Stimulated activated CD4-positive, alpha-beta T cell treated with anti-CD3 and anti-CD28 coated beads, TNF-alpha, amount 100 ng/mL, for 1 hour (primary cell): ENCODE measurements at places on chromosomes 3 and 15.

GRCh38 chr3:69297501-69297900 is 88.4 kb downstream of the FRMD4B start:
- no peak for DNase-seq

GRCh38 chr3:190990898-190991297 is 128.4 kb upstream of the GMNC start:
- DNase-seq: no peak

- DNase-seq: no peak
Measured at GRCh38 chr3:159346271-159346903, 544.5 kb downstream of the MFSD1 start.

DNA sequence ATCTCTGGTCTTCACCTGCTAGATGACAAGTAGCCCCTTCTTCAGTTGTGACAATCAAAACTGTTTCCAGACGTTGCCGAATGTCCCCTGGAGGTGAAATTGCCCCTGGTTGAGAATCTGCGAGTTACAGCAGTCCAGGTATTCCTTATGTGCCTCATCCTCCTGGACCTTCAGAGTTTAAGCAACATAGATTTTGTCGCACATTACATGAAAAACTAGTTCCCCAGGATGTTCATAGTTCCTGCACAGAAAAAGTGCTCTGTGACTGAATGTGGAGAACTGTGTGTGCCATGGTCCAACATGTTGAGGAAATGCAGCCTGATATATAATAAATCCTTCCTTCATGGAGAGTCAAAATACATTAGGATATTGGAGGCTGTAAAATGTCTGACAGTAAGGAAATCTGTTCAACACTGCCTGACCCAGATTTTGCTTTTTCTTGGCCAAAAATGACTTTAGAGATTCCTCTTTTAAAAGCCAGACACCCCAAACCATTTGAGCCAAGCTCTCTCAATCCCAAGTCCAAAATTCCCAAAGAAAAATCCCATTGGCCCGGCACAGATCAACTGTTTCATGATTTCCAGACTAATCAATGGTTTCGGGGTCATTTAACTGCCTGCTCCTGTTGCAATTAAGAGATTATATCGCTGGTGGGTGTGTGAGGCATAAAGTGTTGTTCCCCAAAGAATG is 20.4 kb upstream of the SHC4 start:
- DNase-seq: no peak

- DNase-seq: no peak
Measured at GRCh38 chr3:3097958-3098357, 12.2 kb downstream of the IL5RA start.

- no peak for DNase-seq
Measured at GRCh38 chr3:172321035-172321434, 127.2 kb downstream of the GHSR start.

DNA sequence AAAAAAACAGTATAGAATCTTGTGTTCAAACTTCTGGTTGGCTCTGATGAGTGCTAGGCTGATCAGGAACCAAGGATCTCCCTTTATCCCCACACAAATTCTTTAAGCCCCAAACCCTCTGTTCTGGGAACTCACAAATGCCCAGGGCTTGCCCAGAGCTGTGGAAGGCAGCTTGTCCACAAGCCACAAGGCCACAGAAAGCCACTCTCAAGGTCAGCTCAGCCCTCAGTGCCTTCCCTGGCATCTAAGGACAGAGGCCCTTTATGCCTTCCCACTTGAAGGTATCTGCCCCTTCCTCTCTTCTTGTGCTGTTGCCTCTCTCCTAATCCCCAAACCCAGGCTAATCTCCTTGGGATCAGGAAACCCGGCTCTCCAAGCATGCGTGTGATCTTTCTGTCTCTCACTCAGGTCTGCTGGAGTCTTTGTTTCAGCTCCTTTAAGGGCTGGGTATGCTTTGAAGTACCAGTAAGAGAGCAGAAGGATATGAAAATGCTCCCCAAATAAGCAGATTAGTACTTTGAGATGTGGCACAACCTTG is 145.0 kb upstream of the TRIM42 start:
- no peak for DNase-seq

- no peak for DNase-seq
Measured at GRCh38 chr3:65080432-65080831, 392.6 kb upstream of the ADAMTS9 start.

- no peak for DNase-seq
Measured at GRCh38 chr3:165210132-165210531, 13.9 kb upstream of the SLITRK3 start.

GRCh38 chr15:68206711-68207151 is 1.6 kb upstream of the CALML4 start:
- DNase-seq: no peak

- DNase-seq: no peak
Measured at GRCh38 chr3:119659606-119660291, 640 bp downstream of the POPDC2 start.

DNA sequence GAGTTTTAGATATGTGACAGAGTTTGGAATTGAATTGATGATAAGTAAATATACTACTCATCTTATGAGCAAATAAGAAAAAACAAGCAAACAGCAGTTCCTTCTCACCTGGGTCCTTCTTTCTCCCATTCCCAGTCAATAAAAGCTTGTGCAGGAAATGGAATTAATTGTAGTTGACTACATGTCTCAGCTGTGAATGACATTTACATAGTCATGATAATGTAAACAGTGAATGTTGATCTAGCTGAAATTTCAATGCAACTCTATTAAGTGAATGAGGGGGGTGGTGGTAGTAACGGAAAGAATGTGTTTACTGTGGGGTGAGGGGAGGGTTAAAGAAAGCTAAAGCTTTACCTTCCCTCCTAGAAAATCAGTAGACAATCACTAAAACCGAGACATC is 76.2 kb downstream of the NFKBIZ start:
- no peak for DNase-seq

- DNase-seq: no peak
Measured at GRCh38 chr3:126849768-126850167, 133.1 kb upstream of the PLXNA1 start.

DNA sequence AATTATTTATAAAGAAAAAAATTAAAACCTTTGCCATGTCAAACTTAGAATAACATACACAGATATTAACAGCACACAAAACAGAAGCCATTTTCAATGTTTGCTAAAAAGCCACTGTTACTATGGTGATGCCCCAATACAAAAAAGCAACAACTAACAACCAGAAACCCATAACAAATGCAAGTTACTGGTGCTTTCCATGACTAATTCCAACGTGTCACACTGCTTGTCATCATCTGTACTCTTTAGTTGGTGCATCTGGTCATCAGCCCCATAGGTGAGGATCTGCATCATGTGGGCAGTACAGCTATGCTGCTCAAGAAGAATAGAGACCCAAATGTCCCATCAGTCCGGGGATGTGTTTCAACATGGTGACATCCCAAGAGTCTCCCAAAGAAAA is 52.8 kb downstream of the ATP8B4 start:
- no peak for DNase-seq

GRCh38 chr3:142216321-142216720 is 9.1 kb downstream of the GK5 start:
- no peak for DNase-seq
